ENCODE measurements at places on chromosomes 3 and 15.

DNA sequence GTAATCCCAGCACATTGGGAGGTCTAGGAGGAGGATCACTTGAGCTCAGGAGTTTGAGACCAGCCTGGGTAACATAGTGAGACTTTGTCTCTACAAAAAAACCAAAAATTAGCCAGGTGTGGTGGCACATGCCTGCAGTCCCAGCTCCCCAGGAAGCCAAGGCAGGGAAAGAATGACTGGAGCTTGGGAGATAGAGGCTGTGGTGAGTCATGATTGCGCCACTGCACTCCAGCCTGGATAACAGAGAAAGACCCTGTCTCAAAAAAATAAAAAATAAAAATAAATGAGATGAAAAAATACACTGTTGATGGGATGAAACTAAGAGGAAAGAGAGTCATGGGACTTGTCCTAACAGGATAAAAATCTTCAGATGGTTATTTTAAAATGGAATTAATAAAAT lies 137.6 kb downstream of the IMPG2 start:
- DNase-seq = no peak

- no peak for DNase-seq
Observed at GRCh38 chr3:98553021-98553563, 21.3 kb downstream of the GPR15 start.

DNA sequence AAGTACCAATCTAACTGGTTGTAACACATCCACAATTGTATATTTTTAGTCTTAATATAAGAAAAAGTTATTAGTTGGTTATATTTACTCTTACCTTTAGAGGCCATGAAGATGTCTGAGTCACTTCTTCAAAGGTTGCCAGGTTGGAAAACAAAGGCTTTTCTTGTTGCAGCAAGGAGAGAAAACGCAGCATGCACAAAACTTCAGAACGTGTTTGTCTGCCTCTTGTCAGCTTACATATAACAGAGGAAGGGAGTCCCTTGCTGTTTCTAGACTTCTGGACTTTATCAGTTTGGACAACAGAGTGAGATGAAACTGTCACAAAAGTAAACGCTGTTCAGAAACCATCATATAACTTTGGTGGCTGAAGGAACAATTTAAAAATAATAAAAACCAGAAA lies at the start of gene PLSCR5:
PLSCR5 (minus strand) TSS at position 241 of the 400 bp plus-strand sequence; CDS start at position 107, 134 bp downstream.
- no peak for DNase-seq

- DNase-seq = no peak
Observed at GRCh38 chr3:179149406-179149867, 1.3 kb downstream of the PIK3CA start.

DNA sequence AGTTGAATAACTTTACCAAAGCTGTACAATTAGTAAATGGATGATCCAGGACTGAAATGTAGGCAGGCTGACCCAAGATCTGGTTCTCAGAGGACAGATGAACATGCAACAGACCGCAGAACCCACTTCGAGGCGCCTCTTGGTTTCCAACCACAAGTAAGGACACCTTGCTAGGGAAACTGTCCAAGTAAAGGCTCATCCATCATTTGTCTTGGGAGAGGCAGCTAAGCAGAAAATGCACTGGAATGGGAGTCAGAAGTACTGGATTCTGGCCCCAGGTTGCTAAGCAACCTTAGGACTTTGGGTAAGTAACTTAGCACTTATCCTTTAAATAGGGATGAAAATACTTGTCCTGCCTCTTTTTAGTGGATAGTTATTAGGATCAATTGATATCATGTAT lies 366.3 kb upstream of the LRRC3B start:
- DNase-seq = no peak

Measured in NCI-H1436 (cell line).